Endodermal cell (in vitro differentiated cells): ENCODE measurements at places on chromosomes 1 and 21. TPM values are rescaled to one million over a fixed set of nuclear protein-coding genes. Genes with fewer than 3 reads are reported as not detected.

DNA sequence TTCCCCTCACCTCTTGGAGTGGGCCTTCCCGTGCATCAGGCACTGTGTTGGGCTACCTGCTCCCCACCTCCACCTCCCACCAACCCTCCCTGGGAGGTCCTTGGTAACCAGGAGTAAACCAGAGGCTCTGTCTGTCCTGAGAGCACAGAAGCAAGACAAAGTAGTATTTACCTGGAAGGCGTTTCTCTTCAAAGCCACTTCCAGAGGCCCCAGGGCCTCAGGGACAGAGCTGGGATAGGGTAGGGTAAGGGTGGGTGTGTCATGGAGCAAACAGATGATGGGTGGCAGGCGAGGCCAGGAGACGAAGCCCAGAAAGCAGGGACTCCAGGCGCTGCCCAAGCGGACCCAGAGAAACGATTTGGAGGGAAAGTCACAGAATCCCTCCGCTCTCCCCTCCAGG is 77.2 kb upstream of the TARDBP start:
- peak; percentile 49 for DNase-seq

- DNase-seq, result no peak
Measured at GRCh38 chr1:54777011-54777410, 12.7 kb upstream of the PARS2 start.

DNA sequence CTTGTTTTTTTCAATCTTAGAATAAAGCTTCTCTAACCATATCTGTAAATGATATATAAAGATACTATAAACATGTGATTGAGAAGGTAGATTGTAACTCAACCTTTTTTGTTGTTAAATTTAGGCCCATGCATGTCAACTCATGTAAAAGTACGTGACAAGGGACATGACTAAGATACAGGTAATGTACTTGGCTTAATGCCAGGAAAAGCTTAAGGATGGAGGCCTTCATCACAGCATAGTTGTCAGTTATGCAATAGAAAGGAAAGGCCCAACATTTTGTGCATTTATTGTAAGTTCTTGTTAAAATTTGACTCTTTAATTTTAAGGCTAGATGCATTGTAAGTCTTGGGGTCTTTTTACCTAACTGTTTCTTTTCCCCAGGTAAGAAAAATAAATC is 305.1 kb downstream of the LTN1 start:
- no peak for DNase-seq

Gene VHLL
- total RNA-seq, result not detected in 3 replicates

GRCh38 chr1:209203533-209203895 is 380.0 kb upstream of the CAMK1G start:
- peak; percentile 30 for DNase-seq

Gene TMPRSS15
- 0.08 to 0.24 TPM in 2 of 3 replicates, not detected in the other for total RNA-seq

- DNase-seq, result peak; percentile 51
Measured at GRCh38 chr21:32048353-32048752, 175.5 kb downstream of the HUNK start.

Gene TDRD5
- total RNA-seq, result 0.44 to 0.64 TPM (median 0.52 TPM) in 3 replicates

Gene TLR5
- total RNA-seq, result 0.13 to 0.35 TPM in 2 of 3 replicates, not detected in the other

GRCh38 chr1:31412732-31413404 is at the start of gene SERINC2:
Gene SERINC2, plus strand, starts transcription at chr1:31413213. Its CDS starts 53 bp downstream, at chr1:31413266.
- peak; percentile 84 for DNase-seq

Gene ZNF648
- total RNA-seq, result 0.29 TPM in 2 replicates

DNA sequence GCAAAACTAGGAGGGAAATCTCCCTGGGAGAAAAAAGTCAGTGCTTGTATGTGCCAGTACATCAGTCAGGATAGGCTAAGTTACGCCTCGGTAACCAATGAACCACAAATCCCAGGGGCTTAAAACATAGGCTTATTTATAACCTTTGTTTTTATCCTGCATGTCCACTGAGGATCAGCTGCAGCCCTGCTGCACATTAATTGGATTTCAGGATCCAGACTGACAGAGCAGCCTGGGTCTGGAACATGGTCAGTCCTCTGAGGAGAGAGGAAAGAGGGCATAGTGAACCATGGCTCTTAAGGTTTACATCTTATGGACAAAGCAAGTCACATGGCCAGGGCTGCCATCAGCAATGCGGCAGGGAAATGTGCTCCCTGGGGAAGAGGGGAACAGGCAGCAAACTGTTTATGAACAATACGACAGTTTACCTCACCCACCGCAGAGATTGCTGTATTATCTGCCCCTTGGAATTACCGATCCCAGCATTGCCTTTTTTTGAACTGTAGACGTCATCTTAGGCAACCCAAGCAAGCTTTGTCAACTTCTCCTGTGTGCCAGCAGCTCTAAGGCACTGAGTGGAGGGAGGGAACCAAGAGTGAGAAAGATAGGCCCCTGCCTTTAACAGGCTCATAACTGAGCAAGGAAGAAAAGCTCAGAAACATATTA is 9.1 kb upstream of the SPRR4 start:
- no peak for DNase-seq

DNA sequence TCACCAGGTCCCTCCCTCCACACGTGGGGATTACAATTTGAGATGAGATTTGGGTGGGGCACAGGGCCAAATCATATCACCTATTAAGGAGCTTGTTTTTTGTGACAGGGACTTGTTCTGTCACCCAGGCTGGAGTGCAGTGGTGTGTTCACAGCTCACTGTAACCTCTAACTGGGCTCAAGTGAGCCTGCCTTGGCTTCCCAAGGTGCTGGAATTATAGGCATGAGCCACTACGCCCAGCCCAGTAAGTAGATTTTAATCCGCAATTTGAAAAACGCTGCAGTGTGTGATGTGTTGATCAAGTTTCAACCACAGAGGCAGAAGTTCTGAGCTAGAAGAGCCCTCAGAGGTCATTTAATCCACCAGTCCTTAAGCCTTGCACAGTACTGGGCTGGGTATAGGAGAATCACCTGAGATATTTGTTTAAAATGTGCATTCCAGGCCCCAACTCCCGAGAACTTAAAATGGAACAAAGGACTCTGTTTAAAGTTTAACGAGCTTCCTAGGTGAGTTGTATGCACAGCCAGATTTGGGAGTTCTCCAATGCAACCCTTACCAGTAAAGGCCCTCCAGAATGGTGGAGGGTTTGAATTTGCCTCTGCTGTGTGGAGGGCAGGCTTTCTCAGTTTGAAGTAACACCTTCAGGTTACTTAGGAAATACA is 13.4 kb downstream of the RPL11 start:
- no peak for DNase-seq

DNA sequence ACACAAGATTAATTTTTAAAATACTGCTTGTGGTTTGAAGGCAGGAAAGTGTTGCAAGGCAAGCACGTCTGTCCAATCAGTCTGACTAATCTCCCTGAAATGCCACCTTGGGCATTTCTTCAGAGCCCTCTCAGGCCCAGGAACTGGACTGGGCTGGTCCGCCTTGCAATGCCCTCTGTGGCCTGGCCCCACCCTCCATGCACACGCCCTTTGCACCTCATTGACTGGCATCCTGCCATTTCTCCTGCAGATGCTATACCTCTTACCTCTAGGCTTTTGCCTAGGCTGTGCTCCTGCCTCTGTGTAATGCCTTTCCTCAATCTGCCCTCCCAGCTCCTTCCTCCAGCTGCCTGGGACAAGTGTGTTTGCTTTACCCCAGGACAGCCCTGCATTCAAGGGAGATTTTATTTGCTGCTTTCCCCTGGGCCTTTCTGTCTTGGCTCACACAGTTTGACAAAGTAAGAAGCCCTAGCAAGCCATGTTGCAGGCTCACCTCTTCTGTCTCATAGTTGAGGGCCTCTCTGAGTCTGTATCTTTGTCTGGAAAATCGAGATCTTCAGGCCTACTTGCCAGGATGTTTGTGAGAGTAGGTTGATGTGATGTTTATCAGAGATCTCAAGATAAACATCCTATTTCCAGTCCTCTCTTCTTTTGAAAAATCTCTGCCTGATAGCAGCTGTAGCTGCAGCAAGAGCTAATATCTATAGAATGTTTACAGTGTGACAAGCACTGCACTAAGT is 149.2 kb upstream of the JUN start:
- DNase-seq, result peak; percentile 61

Gene B3GALT5
- 2.1 to 2.5 TPM (median 2.5 TPM) in 3 replicates for total RNA-seq

- DNase-seq, result no peak
Measured at GRCh38 chr1:91078859-91079258, 57.0 kb upstream of the ZNF644 start.

DNA sequence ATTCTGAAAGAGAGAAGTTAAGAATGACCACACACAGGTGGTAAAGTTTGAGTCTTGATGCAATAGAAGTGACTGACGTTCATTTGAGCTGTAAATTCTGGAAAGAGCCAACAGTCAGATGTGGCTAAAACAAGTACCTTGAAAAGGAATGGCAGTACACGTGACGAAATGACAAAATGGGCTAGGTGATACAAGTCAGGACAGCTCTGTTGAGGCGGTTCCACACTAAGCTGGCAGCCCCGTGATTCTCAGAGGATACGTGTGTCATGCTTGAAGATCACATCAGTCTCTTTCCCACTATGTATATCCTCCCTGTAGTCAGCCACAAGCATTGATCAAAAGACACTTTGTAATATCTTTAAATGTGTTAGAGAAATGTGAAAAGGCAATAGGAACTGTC is 881.3 kb upstream of the ADGRL2 start:
- no peak for DNase-seq

DNA sequence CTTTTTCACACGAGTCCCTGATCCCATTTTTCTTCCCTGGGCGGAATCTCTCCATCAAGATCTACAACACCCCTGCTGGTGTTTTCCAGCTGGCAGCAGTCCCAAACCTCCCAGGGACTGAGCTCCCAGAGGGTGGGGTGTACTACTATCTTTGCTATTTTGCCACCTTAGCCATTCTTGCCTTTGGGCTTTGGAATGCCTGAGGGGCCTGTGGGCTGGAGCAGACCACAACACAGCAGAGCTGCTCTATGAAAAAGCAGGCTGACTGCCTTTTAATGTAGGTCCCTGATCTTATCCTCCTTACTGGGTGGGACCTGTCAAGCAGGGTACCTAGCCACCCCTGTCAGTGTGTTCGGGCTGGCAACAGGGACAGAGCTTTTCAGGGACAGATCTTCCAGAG is 91.9 kb downstream of the KCNT2 start:
- no peak for DNase-seq

Gene LIPI
- not detected in 3 replicates for total RNA-seq

Gene UMODL1
- total RNA-seq, result 0.24 and 0.32 TPM in 2 replicates

- DNase-seq, result no peak
Measured at GRCh38 chr1:89954401-89954800, 40.5 kb upstream of the ZNF326 start.

Gene PLA2G5
- not detected in 2 replicates for total RNA-seq

DNA sequence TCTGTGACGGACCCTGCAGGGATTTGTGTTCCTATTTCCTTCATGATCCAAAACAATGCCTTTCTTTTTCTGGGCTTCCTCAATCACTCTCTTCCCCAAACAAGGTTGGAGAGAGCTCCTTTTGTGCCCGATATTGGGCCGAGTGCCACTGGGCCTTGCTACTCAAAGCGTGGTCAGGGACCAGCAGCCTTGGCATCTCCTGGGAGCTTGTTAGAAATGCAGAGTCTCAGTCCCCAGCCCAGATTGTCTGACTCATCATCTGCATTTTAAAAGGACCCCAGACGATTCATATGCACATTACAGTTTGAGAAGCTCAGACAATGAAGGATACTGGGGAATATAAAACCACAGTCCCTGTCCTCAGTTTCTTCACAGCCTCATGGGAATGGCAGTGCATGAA is 19.9 kb downstream of the ADORA1 start:
- DNase-seq, result no peak

Gene EPHA8
- total RNA-seq, result 1.5 to 4.4 TPM (median 2.5 TPM) in 3 replicates

DNA sequence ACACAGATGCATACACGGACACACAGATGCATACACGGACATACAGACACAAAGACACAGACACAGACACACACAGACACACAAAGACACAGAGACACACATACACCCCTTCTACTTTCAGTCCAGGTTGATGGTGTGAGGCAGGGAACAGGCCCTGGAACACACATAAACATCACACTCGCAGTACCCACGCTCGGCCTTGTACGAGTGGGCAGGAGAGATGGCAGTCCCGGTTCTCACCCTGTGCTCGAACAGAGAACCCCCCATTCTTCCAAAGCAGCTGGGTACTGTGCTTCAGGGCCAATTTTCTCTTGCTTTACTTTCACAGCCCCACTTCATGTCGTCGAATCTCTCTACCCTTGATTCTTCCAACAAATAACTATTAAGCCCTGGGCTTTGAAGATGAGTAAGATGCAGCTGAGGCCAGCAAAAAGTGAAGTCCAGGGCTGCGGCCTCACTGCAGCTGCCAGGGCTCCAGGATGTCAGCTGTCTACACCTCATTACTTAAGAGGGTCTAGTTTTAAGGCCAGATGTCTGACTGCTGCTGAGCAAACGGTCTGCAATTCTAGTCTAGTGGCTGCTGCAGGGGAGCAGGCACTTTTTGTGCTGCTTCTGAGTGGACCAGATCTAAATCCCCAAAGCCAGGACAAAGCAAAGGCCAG is 90.1 kb downstream of the PGBD5 start:
- no peak for DNase-seq

Gene LCE2C
- total RNA-seq, result not detected in 2 replicates

Gene TACSTD2
- total RNA-seq, result 0.46 and 0.61 TPM in 2 replicates

DNA sequence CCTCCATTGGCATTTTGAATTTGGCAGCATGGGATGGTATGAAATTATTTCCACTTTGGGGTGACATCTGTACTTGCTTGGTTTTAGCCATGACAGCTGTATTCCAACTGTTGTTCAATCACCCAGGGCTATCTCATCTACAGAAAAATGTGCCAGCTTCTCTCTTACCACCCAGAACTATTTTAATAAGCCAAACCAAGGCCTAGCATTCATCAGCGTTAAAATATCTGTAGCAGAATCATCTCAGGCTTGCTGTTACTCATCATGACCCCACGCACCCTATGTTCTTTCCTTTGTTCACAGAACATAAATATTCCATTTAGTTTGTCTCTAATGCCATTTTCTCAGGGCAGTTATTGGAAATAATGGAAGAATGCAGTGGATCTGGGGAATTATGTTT is 49.8 kb downstream of the GIPC2 start:
- DNase-seq, result no peak

GRCh38 chr1:51622455-51622913 is 5.6 kb downstream of the OSBPL9 start:
- peak; percentile 86 for DNase-seq

DNA sequence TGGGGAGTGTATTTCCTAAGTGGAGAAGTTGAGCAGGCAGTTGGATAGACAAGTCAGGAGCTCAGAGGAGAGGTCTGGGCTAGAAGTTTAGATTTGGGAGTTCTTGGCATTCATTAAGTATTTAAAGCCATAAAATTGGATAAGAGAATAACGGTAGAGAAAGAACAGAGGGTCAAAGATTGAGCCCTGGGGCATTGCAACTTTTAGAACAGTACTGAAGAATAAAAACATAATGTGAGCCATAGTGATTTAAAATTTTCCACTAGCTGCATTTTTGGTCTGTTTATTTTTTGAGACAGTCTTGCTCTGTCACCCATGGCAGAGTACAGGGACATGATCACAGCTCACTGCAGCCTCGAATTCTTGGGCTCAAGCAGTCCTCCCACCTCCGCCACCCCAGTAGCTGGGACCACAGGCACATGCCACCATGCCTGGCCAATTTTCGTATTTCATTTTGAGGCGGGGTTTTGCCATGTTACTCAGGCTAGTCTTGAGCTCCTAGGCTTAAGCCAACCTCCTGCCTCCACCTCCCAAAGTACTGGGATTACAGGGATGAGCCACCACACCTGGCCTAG is 85.9 kb upstream of the SOX13 start:
- no peak for DNase-seq

- DNase-seq, result no peak
Measured at GRCh38 chr21:36879827-36880226, 86.6 kb downstream of the HLCS start.
